H7 (cell line): ENCODE measurements at places on chromosomes 7 and 10. TPM values are rescaled to one million over a fixed set of nuclear protein-coding genes. Genes with fewer than 3 reads are reported as not detected.

DNA sequence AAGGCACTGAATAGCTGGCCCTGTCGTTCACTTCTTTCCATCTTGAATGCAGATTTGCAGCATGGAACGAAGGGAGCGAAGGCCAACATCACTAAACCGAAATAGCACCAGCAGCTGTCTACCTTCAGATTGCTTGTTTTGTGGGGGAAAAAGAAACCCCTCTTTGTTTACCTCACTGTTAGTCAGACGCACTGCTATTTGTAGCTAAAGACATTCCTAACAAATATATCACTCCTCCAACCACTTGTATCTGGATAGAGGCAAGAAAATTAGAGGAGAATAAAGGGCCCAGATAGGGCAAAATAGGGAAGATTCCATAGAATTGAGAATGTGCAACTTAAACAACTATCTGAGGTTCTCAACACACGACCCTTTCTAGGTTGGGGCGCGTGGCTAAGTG lies 26.5 kb downstream of the ANK3 start:
- DNase-seq, result no peak

- peak; percentile 12 for DNase-seq
These were observed 188.0 kb downstream of the KCND2 start for GRCh38 chr7:120460949-120461348.

DNA sequence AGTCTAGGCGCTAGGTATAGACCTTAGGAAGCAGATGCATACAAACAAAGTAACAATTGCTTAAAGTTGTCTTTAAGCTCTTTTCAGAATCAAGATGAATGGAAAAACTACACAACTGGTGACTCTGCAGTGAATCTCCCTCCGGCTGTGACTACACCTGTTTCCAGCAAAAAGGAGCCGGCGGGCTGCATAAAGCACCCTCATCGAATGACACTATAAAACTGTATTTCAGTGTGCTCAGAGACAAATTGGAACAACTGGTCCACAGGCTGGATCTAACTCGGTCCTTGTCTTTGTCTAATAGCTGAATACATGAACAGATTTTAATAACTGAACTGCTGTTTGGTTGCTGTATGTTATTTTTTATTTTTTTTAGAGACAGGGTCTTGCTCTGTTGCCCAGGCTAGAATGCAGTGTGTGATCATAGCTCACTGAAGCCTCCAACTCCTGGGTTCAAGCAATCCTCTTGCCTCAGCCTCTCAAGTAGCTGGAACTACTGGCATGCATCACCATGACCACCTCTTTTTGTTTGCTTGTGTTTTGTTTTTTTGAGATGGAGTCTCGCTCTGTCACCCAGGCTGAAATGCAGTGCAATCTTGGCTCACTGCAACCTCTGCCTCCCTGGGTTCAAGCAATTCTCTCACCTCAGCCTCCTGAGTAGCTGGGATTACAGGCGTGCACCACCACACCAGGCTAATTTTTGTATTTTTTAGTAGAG lies 64.2 kb upstream of the SVIL start:
- DNase-seq, result no peak

DNA sequence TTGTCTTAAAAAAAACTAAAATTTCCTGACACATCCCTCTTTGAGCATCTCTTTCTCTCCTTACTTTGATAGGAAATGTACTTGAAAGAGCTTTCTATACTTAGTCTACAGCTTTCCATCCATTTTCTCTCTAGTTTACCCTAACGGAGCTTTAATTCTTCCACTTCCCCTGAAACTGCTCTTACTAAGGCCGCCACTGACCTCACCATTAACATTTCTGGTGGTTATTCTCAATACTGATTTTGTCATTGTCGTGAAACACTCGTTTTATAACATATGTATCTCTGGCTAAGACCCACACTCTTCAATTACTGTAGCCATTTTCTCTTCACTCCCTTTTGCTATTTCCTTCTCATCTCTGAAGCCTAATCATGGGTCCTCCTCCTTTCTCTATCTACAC lies 262.0 kb upstream of the FERD3L start:
- DNase-seq, result no peak

- DNase-seq, result peak; percentile 80
These were observed 4.6 kb downstream of the HMX3 start for GRCh38 chr10:123140164-123140982.

DNA sequence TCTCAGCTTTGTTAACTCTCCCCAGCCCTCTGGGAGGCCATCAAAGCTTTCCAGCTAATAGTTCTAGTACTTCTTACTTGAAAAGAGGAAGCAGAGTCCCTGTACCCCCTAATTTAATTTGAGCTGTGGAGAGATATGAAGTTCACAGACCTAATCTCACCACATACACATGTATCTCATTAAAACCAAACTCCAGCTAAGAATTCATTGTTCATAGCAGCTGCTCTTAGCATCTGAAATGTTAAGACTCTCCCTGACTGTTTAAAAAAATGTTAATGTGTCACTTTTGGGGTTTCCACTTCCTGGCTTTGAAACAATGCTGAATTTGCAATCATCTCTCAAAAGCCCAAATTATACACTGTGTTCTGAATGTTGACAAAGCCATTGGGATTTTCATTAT lies 16.2 kb upstream of the MRC1 start:
- DNase-seq, result no peak

GRCh38 chr10:11189582-11190376 lies 172.1 kb downstream of the CELF2 start:
- DNase-seq, result no peak

GRCh38 chr10:1544209-1544673 lies 193.1 kb downstream of the ADARB2 start:
- DNase-seq, result no peak

GRCh38 chr7:70762696-70763095 lies 369.2 kb upstream of the GALNT17 start:
- DNase-seq, result no peak

- peak; percentile 76 for DNase-seq
These were observed 17.7 kb upstream of the IGFBP3 start for GRCh38 chr7:45938626-45939302.

- DNase-seq, result no peak
These were observed 88.6 kb upstream of the KLF14 start for GRCh38 chr7:130822642-130823041.

DNA sequence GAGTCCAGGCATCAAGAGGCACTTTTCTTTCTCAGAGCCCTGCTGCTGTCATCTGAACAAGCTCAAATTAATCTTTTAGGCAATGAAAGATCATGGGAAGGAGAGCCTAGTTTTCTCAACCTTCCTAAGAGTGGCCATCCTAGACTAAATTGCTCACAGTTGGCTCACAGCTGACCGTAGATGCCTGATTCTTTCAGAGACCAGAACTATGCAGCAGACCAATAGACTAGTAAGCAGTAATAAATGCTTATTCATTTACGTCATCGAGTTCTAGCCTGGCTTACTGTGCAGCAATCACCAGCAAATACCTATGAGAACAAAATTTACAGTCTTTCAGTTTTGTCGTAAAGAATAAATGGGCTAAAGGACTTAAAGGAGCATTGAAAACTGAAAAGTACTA lies 602.9 kb upstream of the GHITM start:
- DNase-seq, result no peak

- peak; percentile 71 for DNase-seq
These were observed 3.6 kb downstream of the DUSP5 start for GRCh38 chr10:110501142-110501937.

DNA sequence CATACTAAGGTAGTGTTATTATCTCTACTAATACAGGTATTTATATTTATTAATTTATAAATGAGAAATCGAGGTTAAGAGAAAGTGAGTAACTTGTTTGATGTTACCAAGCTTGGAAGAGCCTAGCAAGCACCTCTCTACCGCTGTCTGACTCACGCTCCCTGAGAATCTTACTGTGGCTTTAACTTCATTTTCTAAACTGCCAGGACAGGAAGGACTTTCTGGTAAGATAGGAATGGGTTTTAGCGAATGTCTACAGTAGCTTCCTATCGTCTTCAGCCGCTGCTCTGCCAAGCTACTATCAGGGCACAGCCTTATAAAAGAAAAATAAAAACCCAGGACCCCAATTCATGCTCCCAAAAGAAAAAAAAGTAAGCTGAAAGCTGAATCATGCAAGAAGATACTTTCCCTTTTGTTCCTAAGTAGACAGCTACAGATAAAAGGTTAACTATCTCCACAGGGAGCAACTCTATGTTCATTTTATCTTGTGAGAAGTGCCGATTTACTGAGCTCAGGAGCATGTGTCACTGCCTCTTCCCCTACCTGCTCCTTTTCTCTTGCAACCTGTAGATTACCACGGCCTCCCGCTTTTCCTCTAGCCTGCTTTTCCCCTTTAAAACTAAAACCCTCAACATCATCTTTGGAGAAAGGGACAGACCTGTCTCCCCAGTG lies 60.2 kb downstream of the THNSL1 start:
- no peak for DNase-seq

DNA sequence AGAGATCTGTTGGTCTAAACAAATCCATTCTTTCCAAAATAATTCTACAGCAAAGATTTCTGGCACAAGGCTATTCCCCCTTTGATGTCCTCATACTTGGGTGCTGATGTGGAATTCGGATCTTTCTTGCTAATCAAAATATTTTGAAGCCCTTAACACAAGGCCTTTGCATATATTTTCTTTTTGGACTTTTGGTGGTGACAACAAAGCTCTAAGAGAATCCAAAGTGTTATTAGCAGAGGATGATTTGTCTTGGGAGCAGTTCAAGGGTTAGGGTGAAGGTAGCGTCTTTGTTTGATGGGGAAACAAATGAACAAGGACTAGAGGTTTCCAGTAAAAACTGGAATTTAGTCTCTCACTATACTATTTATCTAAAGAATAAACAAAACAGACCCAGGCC lies 197.9 kb downstream of the CDCA7L start:
- DNase-seq, result no peak

DNA sequence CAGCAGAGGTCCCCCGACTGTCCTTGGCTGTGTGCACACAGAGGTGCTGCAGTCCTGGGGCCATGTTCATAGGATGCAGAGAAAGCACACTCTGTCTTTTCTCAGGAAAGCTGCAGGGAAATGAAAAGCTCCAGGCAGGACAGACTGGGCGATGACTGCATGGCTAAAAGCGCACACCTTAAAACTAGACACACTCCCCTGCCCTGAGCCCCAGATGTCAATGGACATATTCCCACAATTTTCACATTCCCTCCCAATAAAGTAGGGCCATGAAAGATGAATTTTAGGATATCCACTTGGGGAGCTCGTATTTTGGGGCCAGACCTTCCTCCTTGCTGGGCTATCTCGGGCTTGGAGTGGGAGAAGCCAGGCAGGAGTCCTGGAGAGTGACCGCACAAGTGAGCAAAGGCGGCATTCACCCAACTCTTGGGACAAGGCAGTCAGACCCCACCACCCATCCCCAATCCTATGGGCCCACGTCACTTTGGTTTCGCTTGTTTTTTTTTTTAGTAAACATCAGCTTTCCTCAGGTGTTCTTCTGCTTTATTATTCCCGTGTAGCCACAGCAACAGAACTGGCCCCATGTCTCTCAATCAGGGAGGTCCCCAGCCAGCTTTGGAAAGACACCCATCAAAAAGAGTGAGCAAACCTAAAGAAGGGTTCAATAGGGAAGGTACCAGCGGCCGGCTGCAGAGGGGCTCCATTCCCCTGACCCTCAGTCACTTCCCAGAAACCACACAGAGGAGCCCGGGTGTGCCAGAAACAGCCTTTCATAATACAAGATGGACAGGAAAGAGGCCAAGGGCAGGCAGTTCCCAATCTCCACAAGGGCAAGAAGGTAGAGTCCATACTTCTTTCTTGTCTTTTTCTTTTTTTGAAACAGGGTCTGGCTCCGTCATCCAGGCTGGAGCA lies 12.7 kb downstream of the GPRIN2 start:
- DNase-seq, result no peak

- DNase-seq, result peak; percentile 81
These were observed 1.2 kb downstream of the GET4 start for GRCh38 chr7:877312-878232.

GRCh38 chr10:18195060-18195799 lies 55.0 kb downstream of the CACNB2 start:
- DNase-seq, result no peak

DNA sequence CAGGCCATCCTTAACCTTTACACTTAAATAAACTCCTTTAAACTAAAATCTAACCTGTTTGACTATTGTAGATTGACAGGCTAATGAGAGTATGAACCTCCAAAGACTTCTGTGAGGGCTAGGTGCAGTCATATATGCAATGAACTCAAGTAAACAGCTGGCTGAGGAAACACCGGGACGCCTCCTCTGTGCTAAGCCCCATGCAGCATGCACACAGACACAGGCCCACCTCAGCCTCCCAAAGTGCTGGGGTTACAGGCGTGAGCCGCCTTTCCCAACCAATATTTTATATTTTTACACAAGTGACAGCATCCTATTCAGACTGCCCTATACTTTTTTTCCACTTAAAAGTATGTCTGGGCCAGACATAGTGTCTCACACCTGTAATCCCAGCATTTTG lies 1.5 kb upstream of the FXYD4 start:
- no peak for DNase-seq

DNA sequence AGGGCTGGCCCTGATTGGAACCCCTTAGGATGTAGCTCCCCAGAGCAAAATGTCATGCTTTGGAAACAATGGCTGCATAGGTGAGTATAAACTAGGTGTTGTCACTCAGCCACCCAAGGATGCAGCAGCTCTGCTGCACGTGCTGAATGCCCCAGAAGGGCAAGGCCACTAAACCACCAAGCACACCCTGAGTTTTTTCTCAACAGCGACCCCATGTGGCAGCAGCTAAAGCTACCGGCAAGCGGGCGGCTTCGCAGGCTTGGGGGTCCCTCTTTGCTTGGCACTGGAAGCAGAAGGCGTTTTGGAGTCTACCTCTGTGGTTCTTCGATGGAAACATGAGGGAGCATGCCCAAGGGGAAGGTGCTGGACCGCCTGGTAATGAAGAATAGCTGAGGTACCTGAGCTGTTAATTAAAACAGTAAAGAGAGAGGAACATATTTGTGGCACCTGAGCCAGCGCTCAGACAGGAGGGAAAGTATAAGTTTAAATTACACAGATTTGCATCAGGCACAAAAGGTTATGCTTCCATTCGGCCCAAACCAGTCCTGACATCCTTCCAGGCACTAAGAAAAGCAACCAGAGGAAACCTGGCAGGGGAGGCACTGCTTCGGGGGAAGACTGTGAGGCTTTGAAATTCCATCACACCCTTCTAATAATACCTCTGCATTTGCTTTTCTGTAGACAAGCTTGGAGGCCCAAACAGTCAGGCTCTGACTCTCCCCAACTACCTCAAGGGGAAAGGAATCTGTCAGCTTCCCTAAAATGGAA lies 152.1 kb downstream of the GFRA1 start:
- peak; percentile 84 for DNase-seq

DNA sequence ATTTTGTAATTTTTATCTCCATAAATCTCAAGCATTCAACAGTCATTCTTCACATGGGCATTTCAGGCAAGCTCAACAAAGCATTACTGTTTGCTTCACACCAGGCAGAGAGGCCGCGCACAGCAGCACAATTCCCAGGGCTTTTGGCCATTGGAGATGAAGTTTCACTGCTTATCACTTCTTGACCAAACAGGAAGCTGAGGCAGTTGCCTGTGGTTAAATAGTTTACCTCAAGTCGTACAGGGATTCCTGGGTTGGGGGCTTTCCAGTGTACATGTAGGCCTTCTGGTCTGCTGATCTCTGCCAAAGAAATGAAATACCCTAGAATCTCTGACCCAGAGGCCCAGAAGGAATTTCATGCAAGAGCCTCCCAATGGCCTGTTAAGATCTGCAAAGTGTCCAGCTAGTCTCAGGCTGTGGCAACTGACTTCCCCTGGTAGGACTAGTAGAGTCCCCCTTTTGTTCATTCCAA lies 11.2 kb upstream of the PRDX3 start:
- no peak for DNase-seq

The TEX47 gene
- total RNA-seq, result not detected in 2 replicates

The CYP2C19 gene
- total RNA-seq, result 0.04 and 0.14 TPM in 2 replicates

The PAPSS2 gene
- 25.3 and 25.8 TPM in 2 replicates for total RNA-seq

The GNAT3 gene
- not detected in 2 replicates for total RNA-seq

The MSMB gene
- total RNA-seq, result 0.89 TPM in 1 of 2 replicates, not detected in the other

The NACAD gene
- total RNA-seq, result 1.5 and 1.7 TPM in 2 replicates

The PRXL2A gene
- total RNA-seq, result 35.0 and 36.1 TPM in 2 replicates

The DLX5 gene
- not detected in 2 replicates for total RNA-seq

The ENO4 gene
- total RNA-seq, result 0.94 and 1.9 TPM in 2 replicates

The ZFAND4 gene
- total RNA-seq, result 8.0 and 13.6 TPM in 2 replicates
